ENCODE measurements at places on chromosomes 6 and 20.

DNA sequence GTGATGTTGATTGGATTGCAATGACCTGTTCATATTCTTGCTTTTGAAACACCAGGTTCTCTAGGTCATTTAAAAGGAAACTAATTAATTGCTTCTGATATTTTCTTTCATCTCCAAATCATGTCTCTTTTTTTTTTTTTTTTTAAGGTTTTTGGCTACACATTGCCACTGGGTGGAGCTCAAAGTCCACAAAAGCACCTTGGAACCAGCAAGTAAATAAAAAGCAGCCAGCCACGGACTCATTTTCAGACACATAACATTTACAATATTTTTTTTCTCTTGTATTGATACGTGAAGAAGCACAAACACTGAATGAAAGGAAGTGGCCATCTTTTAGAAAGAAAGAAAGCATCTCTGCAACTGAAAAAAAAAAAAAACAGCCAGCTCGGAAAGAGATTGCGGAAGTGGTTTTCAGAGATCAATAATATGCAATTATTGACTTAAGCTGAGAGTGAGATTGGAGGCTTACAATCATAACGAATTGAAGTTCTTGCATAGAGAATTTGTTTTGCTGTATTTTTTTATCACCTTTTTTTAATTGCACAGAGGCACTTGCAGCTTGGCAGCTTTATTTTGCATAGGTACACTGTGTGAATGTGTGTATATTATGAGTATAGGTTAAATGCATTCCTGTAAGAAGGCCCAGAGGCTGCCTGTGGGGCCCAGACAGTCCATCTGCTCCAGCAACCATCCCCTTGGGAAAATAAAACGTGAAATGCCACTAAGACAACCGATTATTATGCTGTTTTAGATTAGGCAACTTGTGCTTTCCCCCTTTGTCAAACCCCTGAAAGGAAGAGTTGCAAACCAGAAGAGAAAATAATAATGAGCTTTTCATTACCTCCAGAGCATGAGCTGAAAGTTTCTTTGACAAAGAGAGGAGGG, 28.2 kb downstream of the CGA start:
- peak; percentile 3 for DNase-seq

- no peak for DNase-seq
Measured at GRCh38 chr20:50070361-50070760, 42.6 kb downstream of the UBE2V1 start.

- DNase-seq, result no peak
Measured at GRCh38 chr6:99821164-99821563, 172.9 kb downstream of the MCHR2 start.

DNA sequence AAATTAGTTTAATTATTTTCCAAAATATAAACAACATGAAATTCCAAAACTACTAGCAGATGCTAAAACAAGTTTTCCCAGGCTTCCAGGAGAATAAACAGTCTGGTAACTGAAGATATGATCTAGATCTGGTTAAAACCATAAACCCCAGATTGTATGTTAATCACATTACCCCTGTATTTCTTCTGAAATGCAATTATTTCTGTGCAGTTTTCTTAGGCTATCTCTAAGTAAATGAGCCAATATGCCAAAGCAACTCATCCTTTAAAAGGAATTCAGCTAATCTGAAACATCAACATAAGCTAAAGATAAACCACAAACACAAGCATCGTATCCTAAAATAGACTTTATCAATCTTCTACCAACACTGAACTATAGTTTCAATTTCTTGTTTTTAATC, 44.6 kb upstream of the SENP6 start:
- DNase-seq, result no peak

DNA sequence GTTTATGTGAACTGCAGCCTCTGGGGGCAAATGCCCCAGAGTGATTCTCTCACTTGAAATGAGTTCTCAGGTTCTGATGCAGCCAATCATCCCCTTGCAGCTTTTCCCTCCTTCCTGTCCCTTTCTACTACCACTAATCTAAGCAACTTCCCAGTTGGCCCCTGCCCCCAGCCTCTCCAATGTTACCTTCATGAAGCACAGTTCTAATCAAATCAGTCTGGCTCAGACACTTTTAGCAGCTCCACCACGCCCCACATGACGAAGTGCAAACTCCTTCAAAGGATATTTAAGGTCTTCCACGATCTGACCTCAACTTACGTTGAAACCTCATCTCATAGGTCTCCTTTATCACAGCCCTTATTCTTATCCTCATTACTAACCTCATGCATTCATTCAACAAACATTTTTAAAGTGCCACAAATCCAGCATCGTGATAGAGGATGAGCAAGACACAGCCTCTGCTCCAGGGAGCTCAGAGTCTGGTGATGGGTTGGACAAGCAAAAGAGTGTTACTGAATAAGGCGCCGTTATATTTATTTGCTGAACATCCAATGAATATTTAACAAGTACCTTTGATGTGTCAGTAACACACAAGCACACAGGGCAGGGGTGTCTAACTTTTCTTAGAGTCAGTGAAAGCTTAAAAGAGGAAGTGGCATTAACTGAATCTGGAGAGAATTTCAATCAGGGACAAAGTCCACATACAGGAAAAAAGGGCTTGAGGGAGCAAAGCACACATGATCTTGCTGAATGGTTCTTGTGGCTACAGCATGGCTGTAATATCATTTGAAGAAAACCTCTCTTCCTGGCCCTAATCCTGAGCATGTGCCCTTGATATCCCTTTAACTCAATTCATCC, 20.4 kb upstream of the DTNBP1 start:
- no peak for DNase-seq

DNA sequence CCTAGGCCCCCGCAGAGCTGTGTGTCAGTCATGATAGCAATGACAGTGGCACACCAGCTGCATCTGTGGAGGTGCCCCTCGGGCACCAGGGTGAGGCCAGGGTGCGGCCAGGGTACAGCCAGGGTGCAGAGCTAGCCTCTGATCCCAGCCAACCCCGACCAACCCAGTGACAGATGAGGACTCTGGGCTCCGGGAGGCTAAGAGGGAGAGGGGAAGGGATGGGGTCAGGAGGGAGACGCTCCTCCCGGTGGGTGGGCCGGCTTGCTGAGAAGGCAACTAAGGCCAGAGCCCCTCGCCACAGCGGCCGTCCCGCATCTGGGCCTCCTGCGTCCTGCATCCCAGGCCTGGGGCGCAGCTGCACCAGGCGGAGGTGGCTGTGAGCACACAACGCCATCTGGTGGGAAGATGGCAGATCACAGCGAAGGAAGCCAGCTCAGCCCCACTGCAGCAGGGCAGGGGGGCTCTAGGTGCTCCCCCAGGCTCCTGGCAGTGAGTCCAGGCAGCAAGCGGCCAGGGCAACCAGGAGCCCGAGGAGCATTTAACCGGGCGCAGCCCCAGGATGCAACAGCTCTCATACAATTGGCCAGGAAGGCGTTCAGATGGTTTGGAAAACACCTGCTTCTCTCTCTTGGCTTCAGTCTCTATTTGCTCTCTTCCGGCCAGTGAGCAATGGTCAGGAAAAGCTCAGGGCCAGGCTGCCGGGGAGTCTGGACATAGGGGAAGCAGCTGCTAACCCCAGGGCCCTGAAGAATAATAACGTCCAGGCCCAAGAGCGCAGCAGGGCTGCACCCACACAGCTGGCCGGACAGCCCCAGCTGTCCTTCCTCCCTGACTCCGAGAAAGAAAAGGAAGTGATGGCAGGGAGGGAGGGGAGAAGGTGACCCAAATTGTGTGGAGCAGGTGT, 169.4 kb downstream of the TAF4 start:
- peak; percentile 13 for DNase-seq

- DNase-seq, result no peak
Measured at GRCh38 chr20:14583413-14583812, 246.0 kb upstream of the FLRT3 start.

- DNase-seq, result no peak
Measured at GRCh38 chr6:116382587-116382986, 11.8 kb downstream of the DSE start.

- no peak for DNase-seq
Measured at GRCh38 chr6:14721103-14721758, 524.6 kb upstream of the JARID2 start.

GRCh38 chr20:62732031-62732760, 23.6 kb downstream of the NTSR1 start:
- DNase-seq, result no peak

DNA sequence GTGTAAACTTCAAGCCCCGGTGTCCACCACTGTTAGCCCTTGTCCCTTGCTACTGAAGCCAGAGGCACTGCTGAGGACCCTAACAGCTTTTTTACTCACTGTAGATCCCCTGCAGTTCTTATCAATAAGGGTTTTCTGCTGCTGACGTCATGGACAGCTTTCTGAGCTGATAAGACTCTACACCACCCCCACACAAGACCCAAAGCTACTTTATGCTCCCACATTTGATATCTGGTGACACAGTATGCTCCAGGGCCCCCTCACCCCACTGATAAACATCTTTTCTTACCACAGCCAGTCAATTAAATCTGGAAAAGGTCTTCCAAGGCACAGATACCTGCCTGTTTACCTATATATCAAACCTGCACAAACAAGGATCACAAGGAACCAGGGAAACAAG, 65.3 kb downstream of the NUS1 start:
- no peak for DNase-seq

GRCh38 chr6:136767570-136768309, 24.5 kb downstream of the MAP3K5 start:
- no peak for DNase-seq

DNA sequence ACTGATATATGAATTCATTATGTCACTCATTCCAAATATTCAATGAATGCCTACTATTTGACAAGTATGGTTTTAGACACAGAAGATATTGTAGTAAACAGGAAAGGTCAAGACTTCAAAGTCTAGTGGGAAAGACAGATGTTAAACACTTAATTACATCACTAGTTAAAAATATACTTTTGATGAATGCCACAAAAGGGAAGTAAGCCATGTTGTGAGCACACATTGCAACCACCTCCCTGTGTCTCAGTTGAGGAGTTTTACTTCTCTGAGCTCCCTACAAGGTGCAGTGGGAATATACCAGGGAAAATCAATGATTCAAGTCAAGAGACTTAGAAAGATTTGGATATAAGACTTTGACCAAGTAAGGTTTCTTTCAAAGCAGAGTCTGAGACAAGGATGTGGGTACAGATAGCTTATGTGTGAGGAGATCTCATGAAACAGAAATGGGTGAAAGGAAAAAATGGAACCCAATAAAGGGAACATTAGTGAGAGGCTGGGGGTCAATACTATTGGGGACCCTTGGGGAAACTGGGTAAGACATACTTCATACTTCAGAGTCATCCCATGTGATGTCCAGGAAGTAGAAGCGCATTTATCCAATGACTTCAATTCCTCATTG, 503.7 kb downstream of the KIF16B start:
- DNase-seq, result no peak

All from stimulated activated CD4-positive, alpha-beta T cell treated with anti-CD3 and anti-CD28 coated beads, Interleukin-1b, Interleukin-23, amount 100 ng/mL, for 4 hours (primary cell).